ENCODE measurements at places on chromosomes 2 and 18.

- no peak for DNase-seq
Measured at GRCh38 chr2:233063976-233064411, 3.9 kb downstream of the INPP5D start.

GRCh38 chr2:143575340-143575739 lies 446.1 kb downstream of the ARHGAP15 start:
- peak; percentile 11 for DNase-seq

GRCh38 chr2:205738117-205738968 lies 56.0 kb downstream of the NRP2 start:
- DNase-seq, result no peak

DNA sequence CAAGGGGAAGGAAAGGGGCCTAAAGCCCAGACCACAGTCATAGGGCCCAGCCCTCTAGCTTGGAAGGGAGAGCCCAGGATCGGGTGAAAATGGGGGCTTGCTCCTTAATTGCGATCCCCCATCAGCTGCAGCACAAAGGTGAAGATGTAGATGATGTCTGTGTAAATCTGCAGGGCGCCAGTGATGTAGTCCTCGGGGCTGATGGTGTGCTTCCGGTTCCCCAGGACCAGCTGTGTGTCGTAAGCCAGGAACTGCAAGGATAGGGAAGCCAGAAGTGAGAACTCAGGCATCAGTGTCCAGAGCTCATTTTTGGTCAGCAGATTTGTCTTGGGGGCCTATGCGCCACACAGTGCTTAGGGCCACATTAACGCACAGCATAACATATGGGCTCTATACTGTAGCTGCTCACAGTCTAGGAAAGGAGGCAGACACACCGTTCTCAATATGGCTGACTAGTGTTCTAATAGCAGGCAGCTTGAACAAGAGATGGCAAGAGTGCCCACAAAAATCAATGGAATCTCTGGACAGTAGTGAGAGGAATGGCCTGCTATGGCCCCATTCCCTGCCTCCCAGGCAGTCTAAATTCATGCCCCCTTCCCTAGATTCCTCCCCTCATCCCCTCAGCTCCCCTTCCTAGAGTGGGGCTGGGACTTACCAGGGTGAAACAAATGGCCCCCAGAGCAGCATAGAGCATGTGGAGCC lies 5.2 kb downstream of the PNKD start:
- no peak for DNase-seq

DNA sequence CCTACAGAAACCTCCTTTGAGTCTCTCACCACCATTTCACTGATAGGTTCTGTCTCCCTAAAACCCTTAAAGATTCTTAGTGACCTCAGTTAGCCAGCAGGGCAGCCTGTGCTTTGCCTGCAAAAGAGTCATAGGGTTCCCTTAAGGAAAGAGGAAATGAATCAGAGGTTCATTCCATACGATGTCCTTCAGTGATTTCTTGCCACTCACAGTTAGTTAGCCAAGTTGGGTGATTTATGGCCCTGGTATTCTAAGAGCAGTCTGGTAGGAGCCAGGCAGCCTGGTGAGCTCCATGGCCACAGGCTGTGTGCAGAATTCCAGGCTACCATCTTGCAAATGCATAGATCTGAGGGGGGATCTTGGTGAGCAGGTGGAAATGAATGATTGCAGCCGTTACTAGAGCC lies 18.7 kb upstream of the CCBE1 start:
- DNase-seq, result peak; percentile 97

- DNase-seq, result peak; percentile 18
Measured at GRCh38 chr2:181174611-181175580, 194.5 kb downstream of the UBE2E3 start.

- DNase-seq, result peak; percentile 66
Measured at GRCh38 chr18:35076135-35076924, 35.1 kb downstream of the MAPRE2 start.

DNA sequence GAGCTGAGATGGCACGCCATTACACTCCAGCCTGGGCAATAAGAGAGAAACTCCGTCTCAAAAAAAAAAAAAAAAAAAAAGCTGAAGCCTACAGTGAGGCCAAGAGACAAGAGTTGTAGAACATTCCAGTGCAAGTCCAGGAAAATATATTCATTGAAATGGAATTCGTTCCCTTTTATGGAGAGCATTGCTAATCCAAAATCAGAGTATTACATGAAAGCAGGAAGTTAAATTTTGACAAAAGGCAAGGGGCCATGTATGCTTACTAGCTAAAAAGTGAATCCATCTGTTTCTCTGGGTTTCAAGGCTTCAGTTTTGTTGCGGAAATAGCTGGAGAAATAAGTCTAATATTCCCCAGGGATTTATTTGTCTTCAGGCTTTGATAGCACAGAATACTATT lies 471.7 kb downstream of the THSD7B start:
- DNase-seq, result peak; percentile 59

GRCh38 chr2:233359823-233360222 lies 5.5 kb downstream of the DGKD start:
- no peak for DNase-seq

- no peak for DNase-seq
Measured at GRCh38 chr2:109009920-109010610, 21.0 kb upstream of the EDAR start.

- peak; percentile 37 for DNase-seq
Measured at GRCh38 chr2:237452861-237453260, 34.2 kb upstream of the MLPH start.

DNA sequence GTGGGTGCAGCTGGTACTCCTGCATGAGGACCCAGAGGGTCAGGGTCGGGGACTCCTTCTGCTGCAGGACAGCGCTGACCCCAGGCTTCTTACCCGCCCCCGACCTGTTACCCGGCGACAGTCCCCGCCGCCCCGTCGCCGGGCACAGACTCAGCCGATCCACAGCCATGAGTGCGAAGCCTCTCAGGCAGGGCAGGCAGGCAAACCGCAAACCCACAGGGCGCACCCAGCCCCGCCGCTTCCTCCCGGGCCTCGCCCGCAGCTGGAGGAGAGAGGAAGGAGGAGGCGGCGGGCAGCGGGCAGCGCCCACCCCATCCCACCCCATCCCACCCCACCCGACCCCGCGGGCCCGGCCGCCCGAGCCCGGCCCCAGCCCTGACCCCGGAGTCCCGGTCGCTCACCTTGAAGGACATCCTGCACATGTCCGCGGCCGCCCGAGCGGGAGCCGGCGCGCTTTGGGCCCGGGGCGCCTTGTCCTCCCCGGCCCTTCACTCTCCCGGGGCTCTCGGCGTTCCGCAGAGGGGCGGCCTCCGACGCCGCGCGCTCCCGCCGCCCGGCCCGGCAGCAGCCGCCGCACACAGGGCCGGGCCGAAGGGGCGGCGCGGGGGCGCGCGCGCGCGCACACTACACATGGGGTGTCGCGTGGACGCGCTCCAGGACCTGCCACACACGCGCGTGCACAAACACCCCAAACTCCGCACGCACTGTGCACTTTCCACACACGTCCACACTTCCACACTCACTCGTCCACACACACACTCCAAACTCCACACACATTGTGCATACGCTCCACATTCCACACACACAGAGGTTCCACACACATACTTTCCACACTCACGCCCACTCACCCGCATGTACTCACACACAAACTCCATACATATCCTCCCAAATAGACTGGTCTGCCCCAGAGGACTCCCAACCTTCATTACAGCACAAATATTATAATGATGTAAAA lies at the start of gene ANKRD29:
ANKRD29 (minus strand) TSS at position 603 of the 955 bp plus-strand sequence; CDS start at position 422, 181 bp downstream.
- peak; percentile 45 for DNase-seq

DNA sequence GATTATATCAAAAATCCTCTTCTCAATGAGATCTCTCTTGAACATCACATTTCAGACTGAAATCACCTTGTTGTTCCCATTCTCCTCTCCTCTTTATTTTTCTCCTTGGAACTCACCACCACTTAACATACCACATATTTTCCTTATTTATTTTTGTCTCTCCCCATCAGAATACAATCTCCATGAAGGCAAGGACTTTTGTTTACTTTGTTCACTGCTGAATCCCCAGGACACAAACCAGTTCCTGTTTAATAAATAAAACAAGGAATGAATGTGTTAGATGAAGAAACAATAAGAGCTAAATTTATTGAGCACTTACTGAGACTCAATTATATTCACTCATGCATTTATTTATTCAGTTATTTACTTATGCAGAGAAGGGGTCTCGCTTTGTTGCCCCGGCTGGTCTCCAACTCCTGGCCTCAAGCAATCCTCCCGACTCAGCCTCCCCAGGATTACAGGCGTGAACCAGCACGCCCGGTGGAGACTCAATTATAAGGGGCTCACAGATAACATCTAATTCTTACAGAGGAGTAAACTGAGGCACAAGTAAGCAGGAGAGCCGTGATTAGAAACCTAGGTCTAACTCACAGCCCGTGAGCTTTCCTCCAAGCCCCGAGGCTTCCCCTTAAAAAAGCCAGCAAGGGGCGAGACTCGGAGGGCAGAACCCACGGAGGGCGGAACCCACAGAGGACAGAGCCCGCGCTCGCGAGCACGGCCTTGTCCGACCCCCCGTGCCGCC lies 616 bp upstream of the TAF1B start:
- DNase-seq, result no peak

DNA sequence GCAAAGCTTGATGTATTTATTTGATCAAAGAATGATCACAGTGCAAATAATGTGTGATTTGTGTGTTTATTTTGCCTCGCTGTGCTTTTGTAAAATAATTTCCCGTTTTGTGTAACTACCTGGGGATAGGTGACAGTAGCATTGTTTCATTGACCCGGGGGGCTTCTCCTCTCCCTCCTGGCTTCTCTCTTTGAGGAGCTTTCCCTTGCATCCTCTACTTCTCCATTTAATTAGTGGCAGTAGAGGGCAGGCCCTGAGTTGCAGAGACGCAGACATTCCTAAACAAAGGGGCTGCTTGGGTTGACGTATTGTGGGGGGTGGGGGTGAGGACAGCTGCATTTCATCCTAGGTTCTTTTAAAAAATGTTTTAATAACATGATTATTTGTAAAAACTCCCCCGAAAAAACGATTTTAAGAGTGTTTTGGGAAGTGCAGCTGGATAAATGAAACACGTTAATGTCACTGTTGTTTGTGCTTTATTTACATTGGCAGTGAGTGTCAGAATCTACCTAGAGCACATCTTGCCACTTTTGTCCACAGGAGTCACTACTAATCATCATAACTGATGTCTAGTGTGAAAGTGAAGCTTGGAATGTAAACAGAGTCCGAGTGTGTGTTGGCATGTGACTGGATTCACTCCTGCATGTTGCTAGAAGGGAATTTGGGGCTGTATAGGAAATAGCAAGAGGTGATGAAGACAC lies 2.2 kb downstream of the NEDD4L start:
- DNase-seq, result no peak

- DNase-seq, result no peak
Measured at GRCh38 chr2:139031722-139032121, 251.5 kb upstream of the NXPH2 start.

GRCh38 chr2:10571673-10572072 lies 118.1 kb downstream of the NOL10 start:
- DNase-seq, result no peak

- no peak for DNase-seq
Measured at GRCh38 chr2:65096948-65097347, 33.0 kb downstream of the RAB1A start.

- peak; percentile 66 for DNase-seq
Measured at GRCh38 chr2:233714121-233714520, 1.4 kb downstream of the UGT1A5 start.

DNA sequence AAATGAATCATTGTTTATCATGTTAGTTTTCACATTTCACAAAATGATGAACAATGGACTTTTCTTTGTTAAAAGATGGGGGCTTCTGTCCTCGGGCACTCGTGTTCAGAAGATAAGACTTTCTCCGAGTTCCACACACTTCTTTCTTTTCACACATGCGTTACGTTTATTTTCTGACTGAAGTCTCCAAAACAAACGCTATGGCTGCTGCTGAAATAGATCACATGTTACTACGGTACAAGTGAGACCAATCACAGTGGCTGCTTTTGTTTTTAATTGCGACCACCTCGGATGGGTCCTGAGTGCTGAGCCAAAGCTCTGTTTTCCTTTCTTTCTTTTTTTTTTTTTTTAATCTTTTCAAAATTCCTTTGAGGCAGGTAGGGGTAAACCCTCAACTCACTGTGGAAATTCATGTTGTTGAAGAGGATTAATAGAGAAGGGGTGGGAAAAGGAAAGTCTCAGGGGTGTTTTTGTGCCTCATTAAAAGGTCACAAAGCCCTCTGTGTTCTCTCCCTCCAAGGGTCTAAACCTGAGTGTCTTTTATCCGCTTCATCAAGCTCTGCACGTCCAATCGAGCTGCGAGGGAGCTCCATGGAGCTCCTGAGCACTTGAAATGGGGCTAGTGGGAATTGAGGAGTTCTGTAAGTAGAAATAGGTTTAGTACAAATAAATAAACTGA lies 48.2 kb downstream of the ARL4C start:
- no peak for DNase-seq

DNA sequence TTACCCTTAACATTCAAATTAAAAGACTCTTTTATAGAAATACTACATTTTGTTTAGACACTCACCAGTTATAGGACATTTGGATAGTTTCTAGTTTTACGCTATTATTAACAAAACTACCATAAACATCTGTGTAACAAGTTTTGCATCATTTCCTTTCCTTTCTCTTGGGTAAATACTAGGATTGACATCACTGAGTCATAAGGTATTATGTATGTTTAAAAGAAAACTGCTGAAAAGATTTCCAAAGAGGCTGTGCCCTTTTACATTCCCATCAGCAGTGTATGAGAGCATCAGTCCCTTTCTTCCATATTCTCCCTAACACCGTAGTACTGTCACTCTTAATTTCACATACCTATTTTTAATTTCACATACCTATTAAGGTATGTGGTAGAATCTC lies 130.6 kb downstream of the USP34 start:
- no peak for DNase-seq

DNA sequence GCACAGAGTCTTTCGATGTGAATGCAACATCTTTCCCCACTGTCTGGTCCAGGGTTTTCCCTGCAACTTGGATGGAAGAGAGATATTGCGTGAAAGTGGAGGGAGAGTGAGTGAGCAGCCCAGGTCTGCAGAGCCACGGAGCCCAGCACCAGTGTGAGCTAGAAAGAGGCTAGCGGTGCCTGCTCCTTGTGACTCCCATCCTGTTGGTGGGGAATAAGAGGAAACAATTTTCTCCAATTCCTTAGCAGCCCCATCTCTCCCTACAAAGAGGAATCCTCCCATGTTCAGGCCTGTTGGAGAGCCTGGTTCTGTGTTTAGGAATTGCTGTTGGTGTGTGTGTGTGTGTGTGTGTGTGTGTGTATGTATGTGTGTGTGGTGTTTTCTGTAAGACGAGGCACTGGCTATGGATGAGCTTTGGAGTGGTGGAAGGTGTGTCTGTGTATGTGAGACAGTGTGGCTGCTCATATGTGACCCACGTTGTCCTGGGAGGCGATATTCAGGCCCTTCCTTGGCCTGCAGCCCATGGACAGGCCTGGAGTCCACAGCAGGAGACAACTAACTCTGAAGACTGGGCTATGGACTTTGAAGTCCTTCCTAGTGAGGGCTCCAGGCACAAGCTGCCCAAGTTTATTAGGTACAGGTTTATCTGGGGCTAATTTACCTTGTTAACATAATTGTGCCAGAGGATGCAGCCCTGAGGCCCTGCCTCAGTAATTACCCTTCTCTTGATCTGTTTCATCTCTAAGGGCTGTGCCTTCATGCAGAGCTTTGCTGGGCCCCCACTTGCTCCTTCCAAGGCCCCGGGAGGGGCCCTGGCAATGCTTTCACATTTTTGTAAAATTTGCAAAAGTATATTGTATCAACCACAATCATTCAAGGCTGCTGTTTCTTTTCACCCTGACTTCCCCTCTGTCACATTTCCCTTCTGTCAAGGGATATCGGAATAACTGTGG lies 88.6 kb upstream of the HAAO start:
- DNase-seq, result no peak

All from RPMI7951 (cell line).